ENCODE measurements at places on chromosomes 7 and 10. TPM values are rescaled to one million over a fixed set of nuclear protein-coding genes. Genes with fewer than 3 reads are reported as not detected.

The EZH2 gene
- 15.0 TPM for total RNA-seq

The PIK3CG gene
- total RNA-seq: not detected

The C7orf57 gene
- total RNA-seq: 0.09 TPM

The FAM20C gene
- total RNA-seq: 18.2 TPM

DNA sequence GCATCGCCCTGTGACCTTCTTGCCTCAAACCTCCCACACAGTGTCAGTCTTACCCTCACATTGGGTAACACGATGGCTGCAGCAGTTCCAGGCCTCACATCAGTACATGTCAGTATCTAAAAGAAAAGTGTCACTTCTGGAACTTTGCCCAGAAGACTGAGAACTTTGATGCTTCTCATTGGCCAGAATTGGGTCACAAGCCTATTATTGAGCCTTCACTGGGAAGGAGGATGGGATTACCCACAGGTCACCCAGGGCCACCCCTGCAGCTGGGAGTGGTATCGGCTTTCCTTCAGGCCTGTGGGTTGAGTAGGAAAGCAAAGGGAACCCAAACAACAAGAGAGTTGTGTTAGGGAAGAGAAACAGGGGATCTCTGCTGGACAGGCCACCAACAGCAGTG is 111.5 kb downstream of the NPY start:
- DNase-seq: no peak

DNA sequence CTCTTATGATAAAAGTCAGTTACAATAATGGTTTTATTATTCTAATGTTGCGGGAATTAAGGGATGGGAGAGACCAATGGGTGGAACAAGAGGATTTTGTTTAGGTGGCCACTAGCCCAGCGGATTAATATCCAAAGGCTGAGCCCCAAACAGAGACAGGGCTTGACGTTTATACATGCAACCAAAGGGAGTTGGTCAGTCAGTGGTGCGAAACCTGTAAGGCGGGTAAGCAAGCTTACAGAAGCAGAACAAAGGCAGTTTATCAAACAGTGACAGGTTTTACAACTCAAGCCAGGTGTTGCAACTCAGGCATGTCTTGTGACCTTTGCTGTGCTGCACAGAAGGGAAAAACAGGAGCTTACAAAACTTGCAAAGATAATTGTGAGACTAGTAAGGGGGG is 622.9 kb upstream of the MBL2 start:
- no peak for DNase-seq

GRCh38 chr10:86938260-86938659 is 19.2 kb downstream of the MMRN2 start:
- no peak for DNase-seq

DNA sequence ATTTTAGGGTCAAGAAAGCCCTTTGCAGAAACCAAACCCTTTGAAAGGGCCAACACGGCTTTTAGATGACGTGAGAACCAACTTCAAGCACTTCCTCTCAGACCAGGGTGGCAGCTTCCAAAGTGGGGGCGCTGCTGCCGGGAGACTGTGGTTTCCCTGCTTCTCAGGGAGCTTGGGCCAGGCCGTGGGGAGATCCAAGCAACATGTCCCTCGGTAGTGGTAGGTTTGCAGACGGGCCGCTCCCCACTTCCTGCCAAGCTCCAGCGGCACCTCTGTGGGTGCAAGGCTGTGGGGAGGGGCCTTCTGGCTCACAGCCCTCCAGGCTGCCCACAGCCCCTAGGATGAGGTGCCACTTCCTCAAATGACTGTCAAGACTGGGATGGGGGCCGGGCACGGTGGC is 132.4 kb downstream of the FAM53B start:
- DNase-seq: no peak

DNA sequence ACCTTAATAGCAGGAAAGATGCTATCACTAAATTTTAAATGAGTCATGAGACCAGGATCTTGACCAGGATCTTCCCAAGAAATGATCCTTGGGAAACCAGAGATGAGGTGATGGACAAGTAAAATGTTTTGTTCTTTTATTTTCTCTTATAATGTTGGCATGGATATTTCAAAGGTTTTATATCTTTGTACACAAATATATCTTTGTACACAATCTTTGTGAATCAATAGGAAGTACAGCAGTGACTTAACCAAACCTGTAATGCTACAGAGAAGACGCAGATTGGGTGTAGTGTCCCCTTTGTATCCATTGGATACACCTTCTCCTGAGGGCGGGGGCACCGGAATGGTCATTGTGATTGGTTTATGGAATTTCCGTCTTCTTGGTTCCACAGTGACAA is 180.1 kb upstream of the CCDC6 start:
- no peak for DNase-seq

- no peak for DNase-seq
These were observed 52.9 kb upstream of the FGL2 start for GRCh38 chr7:77252506-77252905.

DNA sequence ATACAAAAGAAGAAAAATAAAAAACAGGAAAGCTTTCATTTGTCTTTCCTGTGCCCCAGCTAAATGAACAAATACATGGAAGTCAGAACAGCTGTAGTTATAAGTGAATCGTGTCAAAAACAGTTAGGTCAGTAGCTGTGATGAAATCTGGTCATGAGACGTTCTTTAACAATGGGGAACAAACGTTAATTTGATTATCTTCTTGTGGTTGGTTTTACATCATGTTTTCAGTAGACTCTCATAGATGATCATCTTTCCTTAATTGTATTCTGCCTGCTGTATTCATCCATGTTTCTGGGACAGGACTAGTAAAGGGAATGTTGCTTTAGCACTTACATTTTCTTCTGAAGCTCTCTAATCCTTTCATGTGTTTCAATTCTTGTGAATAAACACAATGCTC is 97.0 kb downstream of the PCLO start:
- DNase-seq: no peak

- peak; percentile 77 for DNase-seq
These were observed 77.5 kb upstream of the HABP2 start for GRCh38 chr10:113475381-113475807.

- DNase-seq: peak; percentile 27
These were observed at the start of gene SLC29A4 for GRCh38 chr7:5282543-5283316. Gene SLC29A4 (plus strand): TSS chr7:5282943. CDS start chr7:5287817, 4,874 bp downstream.

DNA sequence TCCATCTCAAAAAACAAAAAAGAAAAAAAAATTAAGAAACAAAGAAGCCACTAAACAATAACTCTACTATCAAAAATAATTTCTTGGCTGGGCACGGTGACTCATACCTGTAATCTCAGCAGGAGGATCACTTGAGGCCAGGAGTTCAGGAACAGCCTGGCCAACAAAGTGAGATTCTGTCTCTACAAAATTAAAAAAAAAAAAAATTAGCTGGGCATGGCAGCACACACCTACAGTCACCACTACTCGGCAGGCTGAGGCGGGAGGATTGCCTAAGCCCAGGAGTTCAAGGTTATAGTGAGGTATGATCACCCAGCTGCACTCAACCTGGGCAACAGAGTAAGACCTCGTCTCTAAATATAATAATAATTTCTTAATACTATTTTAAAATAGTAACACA is 69.0 kb downstream of the PARD3 start:
- DNase-seq: no peak

GRCh38 chr7:96116173-96116572 is 205.7 kb downstream of the SLC25A13 start:
- DNase-seq: no peak

DNA sequence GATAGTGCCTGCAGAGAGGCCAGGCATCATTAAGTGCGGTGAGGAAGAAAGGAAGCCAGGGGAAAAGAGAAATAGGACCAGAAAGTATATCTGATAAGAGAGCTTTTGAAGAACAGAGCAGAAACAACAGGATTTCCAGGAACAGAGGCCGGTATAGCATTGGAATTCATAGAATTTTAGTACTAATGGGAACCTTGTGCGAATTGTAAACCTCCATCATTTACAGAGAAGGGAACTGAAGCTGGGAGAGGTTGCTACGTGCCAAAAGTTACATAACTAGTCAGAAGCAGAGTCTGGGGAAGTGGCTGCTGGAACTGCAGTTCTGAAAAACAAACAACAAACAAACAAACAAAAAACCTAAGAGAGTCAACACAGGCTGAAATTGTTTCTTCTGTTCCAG is 5.4 kb upstream of the ZMYND11 start:
- peak; percentile 43 for DNase-seq

Data from fibroblast of the aortic adventitia (primary cell).